Brain microvascular endothelial cell (primary cell): ENCODE measurements at places on chromosomes 12 and 14.
A peak's percentile ranks its signal among the peaks of the same experiment; 100 is the strongest.

GRCh38 chr14:89469210-89470198 lies 52.5 kb upstream of the FOXN3 start:
- no peak for DNase-seq

DNA sequence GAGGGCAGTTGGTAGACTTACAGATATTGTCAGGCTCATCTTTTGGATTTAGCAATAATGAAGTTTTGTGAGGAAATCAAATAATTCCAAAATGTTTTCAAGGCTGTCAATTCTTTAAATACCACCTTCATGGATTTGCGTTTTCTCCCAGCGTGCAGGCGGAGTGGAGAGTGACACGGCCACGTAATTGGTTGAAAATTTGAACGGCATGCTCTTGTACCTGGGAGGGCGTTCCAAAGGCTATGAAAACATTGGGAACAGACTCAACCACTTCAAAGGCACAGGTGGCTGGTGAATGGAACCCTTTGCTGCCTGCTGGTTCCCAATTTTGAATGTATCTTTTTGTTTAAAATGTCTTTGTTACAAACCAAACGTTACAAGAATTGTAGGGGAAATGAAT lies 12.4 kb downstream of the SMIM41 start:
- DNase-seq, result no peak

DNA sequence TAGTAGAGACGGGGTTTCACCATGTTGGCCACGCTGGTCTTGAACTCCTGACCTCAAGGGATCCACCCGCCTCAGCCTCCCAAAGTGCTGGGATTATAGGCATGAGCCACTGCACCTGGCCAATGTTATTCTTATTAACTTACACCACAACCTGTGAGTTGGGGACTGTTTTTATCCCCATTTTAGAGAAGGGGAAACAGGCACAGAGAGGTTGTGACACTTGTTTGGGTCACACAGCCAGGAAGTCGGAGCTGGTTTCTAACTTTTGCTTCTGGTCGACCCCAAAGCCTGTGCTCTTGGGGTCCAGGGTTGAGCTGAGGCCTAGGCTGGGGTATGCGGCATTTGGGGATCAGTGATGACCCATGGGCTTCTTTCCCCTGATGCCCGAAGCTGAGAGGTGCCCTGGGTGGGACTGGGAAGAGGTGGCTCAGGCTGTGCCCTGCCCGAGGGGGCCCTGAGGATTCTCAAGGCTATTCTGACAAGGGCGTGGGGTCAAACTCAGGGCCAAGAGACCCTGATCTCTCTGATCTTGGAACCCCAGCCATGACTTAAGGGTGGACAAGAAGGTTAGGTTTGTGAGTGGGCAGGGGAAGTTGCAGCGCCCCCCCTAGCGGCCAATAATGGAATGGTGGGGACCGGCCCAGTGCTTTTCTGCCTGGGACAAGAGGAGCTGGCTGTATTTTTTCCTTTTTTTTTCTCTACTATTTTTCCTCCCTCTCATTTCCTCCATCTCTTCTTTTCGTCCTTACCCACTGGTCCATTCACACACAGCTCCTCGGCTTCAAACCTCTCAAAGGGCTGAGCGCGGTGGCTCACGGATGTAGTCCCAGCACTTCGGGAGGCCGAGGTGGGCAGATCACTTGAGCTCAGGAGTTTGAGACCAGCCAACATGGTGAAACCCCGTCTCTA lies 3.0 kb downstream of the SDSL start:
- peak; percentile 71 for DNase-seq

DNA sequence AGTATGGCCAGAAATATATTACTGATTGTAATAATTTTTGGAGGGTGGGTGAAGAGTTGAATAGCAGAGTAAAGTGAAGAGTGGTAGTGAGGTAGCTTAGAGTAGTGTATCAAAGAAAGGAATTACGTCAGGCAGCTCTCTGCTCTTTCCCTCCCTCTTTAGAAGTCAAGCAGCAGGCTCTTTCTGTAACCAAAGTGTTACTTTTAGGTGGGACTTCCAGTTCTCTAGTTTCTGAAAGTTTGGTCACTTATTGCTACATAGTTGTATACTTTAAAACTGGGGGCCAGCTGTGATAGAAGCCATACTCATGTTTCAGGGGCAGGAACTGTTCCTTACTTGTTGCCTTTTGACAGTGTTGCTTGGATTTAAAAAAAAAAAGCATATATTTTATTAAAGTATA lies 30.6 kb downstream of the ATF7IP start:
- no peak for DNase-seq

DNA sequence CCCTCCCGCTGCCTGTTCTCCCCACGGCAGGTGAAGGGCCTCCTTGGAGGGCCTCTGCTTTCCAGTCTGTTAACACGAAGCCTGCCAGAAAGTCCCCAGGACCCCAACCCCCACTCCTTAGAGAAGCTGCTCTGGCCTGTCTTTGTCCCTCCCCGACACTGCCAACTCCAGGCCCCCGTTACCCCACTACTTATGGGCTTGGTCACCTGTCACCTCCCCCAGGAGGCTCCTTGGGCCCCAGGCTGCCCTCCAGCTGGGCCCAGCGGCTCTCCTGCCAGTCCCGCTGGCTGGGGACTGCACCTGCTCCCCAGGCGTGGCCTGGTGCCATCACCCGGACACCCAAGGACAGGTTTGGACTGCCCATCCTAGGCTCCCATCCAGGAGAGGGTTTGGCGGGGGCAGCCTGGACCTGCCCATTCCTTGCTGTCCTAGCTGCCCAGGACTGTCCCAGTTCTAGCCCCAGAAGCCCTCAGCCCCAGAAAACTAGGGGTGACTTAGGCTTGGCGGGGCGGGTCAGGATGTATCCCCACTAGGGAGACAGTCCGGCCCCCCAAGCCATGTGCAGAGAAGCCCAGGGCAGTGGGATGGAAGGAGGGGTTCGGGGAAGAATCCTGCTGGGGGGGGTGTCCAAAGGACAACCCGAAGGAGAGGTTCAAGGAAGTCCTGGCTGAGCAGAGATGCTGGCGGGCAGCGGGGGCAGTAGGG lies 155.7 kb upstream of the C14orf180 start:
- DNase-seq, result no peak

DNA sequence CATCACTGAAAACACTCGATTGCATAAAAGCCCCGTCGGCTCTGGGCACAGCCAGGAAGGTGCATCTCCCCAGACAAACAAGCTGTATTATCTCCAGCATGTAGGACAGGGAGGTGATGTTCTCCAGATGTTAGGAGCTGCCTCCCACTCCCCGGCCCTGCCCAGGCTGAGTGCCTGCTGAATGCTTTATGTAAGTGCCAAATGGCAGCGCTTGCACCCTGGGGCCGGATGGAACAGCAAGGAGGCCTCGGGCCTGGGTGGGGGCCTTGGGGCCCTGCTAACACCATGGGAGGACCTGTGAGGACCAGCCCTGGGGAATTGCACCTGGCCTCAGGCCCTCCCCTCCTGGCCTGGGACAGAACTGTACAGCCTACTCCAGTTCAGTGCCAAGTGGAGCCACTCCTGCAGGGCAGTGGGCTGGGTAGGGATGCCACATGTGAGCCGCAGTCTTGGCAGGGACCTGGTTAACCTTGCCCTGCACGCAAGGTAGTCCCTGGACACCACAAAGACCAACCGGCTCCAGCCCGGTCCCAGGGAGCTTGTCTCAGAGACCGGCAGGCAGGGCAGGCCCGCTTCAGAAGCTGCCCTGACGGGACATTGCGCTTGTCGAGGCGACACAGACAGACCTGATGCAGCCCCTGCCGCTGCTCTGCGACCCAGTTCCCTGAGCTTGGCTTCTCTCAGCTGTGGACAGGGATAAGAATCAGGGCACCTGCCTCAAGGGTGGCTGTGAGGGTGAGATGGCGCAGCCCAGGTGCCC lies 35.3 kb upstream of the PPP1R13B start:
- no peak for DNase-seq

DNA sequence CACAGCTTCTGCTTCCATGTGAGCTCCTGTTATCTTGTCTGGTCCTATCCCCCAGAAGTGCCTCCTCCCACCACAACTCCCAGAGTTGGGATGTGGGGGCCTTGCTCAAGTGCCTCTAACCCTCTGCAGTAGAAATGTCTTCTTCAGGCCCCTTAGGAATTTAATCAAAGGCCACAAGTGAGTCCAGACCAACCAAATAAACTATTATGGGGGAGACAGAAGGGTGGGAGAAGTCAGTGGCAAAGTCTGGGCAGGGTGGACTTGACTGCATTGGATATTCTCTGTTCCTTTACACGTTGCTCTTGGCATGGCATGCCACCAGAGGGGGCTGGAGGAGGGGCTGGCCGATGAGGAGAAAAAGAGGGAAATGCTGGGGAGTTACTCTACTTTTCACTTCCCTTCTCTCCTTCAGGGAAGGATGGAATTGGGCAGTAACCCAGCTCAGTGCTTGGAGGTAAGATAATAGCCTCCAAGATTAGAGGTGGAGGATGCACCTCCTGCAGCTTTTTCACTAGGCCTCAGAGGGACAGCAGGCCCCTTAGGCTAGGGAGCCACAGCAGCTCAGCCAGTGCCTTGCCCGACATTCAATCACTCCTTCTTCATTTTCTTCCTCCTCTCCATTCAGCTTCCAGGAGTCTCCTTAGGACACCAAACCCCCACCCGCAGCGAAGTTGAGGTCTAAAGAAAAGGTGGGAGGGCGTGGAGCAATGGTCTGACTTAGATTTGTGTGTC lies 1.2 kb upstream of the AP1G2 start:
- DNase-seq, result no peak

GRCh38 chr12:123238330-123238682 lies 5.1 kb downstream of the MTRFR start:
- no peak for DNase-seq

- DNase-seq, result peak; percentile 58
Measured at GRCh38 chr14:94021001-94021400, 5.1 kb upstream of the OTUB2 start.

DNA sequence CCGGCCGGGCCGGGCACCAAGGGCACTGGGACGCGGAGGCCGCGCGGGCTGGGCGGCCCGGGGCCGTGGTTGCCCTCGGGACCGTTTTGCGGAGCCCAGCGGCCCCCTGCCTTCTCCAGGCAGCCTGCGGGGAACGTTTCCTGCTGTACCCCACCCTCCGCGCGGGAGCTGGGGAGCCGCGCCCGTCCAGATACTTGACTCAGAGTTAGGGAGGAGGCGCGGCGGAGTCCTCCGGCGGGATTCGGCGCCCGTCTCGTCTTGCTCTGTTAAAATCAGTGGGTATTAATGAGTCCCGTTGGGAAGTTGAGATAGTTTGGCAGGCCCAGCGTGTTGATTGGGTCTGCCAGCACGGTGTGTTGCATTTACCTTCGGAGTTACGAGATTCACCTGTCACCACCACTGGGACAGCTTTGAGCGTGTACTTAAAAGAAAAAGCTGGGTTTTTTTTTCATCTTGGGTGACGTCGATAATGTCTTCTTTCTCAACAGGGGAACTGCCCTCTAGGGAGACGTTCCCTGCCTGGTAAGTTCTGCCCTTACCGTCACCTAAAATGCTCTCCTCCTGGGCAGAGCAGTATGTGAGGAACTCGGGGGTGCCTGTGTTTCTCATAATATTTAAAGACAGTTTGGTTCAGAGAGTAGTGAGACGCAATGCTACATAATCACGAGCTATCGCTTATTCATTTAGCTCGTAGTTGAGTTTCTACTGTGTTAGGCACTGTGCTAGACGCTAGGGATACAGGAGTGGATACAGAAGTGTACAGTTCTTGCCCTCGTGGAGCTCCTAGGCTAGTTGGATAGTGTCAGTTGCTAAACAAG lies 596 bp downstream of the DLST start:
- DNase-seq, result peak; percentile 22

DNA sequence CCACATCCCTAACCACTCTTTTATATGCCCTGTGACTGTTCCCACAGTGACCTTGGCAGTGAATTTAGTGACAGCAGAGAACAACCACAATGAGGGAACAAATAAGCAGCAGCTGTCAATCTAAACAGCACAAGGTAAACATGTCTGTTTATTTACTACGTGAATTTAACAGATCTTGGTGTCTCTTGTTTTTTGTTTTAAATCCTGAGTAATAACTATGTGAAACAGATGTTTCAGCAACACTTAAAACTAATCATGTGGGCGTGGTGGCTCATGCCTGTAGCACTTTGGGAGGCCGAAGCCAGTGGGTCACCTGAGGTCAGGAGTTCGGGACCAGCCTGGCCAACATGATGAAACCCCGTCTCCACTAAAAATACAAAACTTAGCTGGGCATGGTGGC lies 17.0 kb upstream of the CFAP54 start:
- DNase-seq, result no peak

GRCh38 chr12:109464642-109465351 lies 12.3 kb downstream of the KCTD10 start:
- no peak for DNase-seq

DNA sequence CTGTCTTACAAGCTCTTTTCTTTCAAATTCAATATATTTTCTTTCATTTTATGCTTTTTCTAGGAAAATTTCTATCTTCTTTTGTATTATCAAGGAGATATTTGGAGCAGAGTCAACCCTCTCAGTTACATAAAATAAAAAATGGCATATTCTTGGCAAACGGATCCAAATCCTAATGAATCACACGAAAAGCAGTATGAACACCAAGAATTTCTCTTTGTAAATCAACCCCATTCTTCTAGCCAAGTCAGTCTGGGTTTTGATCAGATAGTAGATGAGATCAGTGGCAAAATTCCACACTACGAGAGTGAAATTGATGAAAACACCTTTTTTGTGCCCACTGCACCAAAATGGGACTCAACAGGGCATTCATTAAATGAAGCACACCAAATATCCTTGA lies 20.6 kb downstream of the PIK3C2G start:
- no peak for DNase-seq

- DNase-seq, result no peak
Measured at GRCh38 chr12:107331912-107332311, 238.6 kb upstream of the CRY1 start.

GRCh38 chr12:24036438-24037216 lies 87.2 kb upstream of the SOX5 start:
- DNase-seq, result no peak

DNA sequence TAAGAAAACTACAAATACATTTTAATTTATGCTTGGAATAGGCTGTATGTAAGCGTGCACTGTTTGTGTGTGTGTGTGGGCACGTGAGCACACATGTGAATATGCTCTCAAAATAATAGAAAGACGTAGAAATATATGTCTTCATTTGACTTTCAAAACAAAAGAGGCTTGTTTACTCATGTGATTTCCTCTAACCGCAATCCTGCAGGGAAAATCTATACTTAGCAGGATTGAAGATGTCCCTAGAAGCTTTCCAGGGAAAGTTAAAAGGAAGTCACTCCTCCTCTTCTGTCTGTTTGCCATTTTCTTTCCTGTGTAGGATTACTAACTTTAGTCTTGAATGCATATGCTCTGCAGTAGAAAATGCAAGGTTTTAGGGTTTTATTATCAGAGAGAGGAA lies 404.7 kb downstream of the MDGA2 start:
- DNase-seq, result no peak

- peak; percentile 55 for DNase-seq
Measured at GRCh38 chr12:31324116-31324844, 1.7 kb downstream of the SINHCAF start.

DNA sequence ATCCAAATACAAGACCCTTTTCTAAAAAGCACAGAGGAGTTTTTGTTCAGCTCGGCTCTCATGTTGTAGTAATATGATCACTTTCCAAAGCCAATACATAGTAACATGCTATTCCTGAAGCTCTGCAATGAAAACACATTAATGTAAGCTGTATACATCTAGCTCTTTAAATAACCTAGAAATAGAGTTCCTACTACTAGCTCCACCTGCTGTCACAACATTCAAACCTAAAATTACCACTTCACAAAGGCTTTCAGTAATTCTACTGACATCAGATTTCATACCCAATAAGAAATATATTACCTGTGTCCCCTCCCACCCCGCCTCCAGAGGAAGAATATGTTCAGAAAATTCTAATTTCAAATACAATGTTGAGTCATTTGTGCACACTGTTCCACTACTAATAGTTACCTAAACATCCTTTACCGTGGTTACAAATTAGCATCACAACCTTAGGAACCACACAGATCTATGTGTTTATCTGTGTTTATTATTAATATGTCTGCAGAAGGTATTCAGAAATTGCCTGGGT lies 17.8 kb downstream of the EFCAB11 start:
- DNase-seq, result no peak

- peak; percentile 49 for DNase-seq
Measured at GRCh38 chr14:79186523-79186922, 1016.4 kb downstream of the NRXN3 start.
